Keratinocyte (primary cell): ENCODE measurements at places on chromosomes 2 and 18.

DNA sequence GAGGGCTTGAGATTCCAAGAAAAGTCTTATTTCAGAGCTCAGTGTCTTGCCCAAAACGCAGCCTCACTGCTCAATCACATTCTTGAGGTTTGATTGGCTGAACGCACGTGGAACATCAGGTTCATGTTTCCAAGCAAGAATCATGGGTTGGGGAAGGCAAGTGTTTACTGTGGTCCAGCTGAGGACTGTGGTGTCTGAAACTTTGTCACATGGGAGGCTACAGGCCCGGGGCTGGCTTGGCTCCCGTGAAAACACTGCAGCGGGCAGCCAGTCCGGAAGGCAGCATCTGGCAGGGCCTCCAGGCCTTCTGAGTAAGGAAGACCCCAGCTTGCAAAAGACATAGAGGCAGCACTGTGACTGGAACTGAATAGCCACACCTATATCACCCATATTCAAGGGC, 84.7 kb downstream of the POLR1A start:
- no peaks in the 10 kb centered on the region for H3K27me3 ChIP-seq
- peaks cover 1% of the 10 kb centered on the region for H3K36me3 ChIP-seq
- no peaks in the 10 kb centered on the region for H3K4me1 ChIP-seq
- H3K4me3 ChIP-seq, result no peak overlapping the region

DNA sequence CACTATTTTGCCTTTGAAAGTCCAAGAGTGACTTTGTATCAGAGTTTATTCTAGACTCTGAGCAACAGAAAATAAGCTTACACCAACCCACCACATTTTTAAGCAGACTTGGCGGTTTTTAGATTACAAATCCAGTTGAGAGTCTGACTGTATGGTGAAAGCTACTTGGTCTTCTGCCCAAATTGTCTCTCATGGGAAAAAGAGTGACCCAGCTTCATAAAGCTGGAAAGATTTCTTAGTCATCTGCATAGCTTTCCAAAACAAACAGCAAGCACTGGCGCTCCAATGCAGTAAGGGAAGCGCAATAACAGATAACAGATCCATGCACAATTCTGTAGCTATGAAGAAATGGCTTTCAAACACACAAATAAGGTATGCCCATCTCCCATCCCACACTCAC, 7.1 kb downstream of the DSG1 start:
- DNase-seq, result no peak
- H3K36me3 ChIP-seq, result no peaks in the 10 kb centered on the region
- H3K27me3 ChIP-seq, result no peaks in the 10 kb centered on the region
- no peak overlapping the region for H3K4me3 ChIP-seq
- H3K27ac ChIP-seq, result no peak overlapping the region

- H3K36me3 ChIP-seq, result no peaks in the 10 kb centered on the region
- no peak overlapping the region for H3K4me3 ChIP-seq
- DNase-seq, result no peak
- H3K27ac ChIP-seq, result no peak overlapping the region
These were observed 201.1 kb downstream of the MGAT5 start for GRCh38 chr2:134454931-134455330.

DNA sequence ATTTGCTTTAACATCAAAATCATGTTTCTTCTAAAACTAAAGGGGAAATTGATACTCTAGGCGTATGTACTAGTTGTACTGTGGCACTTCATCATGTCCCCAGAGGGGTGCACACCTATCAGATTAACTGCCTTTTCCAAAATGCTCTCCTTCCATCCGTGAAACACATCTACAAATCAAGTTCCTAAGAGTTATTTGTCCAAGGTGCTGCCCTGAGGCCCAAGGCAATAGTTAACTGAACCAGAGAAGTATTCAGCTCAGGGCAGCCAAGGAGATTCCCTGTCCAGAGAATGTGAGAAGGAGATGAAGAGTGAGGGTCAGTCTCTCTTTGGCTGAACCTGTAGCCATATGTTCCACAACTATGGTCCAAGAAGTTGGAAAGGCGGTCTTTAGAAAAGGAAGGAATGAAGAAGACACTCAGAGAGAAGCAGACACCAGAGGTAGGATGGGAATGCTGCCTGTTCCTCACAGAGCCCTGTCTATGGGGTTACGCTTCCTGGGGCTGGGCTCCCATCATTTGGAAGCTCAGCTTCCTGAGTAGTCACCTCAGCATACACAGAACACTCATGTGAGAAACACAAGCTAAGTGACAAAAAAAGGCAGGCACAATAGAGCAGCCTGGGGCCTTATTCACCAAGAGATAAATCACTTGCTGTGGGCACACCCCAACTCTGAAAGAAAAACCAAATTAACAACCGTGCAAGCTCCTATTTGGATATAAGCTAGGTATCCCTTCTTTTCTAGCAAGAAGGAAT, 55.6 kb downstream of the ANKRD44 start:
- no peaks in the 10 kb centered on the region for H3K27me3 ChIP-seq
- no peak overlapping the region for H3K4me3 ChIP-seq
- H3K4me1 ChIP-seq, result no peaks in the 10 kb centered on the region
- no peak overlapping the region for H3K27ac ChIP-seq
- DNase-seq, result no peak
- H3K36me3 ChIP-seq, result no peaks in the 10 kb centered on the region

- peaks cover 16% of the 10 kb centered on the region for H3K4me1 ChIP-seq
- no peaks in the 10 kb centered on the region for H3K36me3 ChIP-seq
- H3K4me3 ChIP-seq, result no peak overlapping the region
- H3K27ac ChIP-seq, result no peak overlapping the region
These were observed 4.7 kb downstream of the DGKD start for GRCh38 chr2:233358947-233359346.

- no peak overlapping the region for H3K4me3 ChIP-seq
- DNase-seq, result no peak
- H3K4me1 ChIP-seq, result no peaks in the 10 kb centered on the region
- H3K27me3 ChIP-seq, result no peaks in the 10 kb centered on the region
- H3K36me3 ChIP-seq, result no peaks in the 10 kb centered on the region
These were observed 22.3 kb downstream of the RNF125 start for GRCh38 chr18:32040936-32041335.

DNA sequence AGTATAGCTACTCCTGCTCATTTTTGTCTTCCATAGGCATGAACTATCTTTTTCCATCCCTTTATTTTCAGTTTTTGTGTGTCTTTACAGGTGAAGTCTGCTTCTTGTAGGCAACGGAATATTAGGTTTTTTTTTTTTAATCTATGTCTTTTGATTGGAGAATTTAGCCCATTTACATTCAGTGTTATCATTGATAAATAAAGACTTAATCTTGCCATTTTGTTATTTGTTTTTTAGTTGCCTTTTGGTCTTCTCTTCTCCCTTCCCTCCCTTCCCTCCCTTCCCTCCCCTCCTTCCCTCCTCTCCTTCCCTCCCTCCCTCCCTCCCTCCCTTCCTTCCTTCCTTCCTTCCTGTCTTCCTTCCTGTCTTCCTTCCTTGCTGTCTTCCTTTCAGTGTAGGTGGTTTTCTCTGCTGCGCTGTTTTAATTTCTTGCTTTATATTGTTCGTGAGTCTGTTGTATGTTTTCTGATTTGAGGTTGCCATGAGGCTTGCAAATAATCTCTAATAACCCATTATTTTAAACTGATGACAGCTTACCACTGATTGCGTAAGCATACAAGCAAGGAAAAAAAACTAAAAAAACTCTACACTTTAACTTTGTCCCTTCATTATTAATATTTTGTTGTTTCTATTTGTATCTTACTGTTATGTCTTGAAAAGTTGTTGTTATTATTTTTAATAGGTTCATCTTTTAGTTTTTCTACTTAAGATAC, 353.8 kb downstream of the PARD3B start:
- H3K27ac ChIP-seq, result no peak overlapping the region
- no peak for DNase-seq
- H3K4me1 ChIP-seq, result peaks cover 9% of the 10 kb centered on the region

GRCh38 chr2:168311261-168311910, 64.0 kb upstream of the STK39 start:
- no peak for DNase-seq
- no peaks in the 10 kb centered on the region for H3K27me3 ChIP-seq
- H3K4me1 ChIP-seq, result no peaks in the 10 kb centered on the region
- no peak overlapping the region for H3K27ac ChIP-seq
- H3K36me3 ChIP-seq, result no peaks in the 10 kb centered on the region

DNA sequence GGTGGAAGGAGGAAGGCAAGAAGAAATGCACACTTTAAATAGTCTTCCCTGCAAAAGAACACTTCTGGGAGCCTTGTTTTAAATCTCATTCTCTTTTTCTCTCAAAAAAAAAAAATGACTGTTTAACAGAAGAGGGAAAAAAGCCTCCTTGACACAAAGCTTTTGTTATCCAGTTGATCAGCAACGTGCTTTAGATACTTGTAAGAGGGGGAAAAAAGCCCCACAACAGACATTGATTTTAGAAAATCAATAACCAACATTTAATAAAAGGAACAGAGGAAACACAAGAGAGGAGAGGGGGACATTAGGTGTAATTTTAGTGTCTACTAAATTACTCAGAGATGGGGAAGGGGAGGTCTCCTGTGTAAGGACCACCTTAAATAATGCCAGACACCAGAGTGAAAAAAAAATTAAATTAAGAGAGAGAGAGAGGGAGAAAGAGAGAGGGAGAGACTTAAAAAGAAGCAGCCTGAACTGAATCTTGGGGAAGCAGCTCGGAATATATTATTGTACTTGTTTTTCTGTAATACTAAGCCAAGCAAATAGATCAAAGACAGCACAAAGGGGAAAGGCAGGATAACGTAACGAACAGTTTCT, 4.7 kb downstream of the ZEB2 start:
- H3K36me3 ChIP-seq, result no peaks in the 10 kb centered on the region
- peaks cover 5% of the 10 kb centered on the region for H3K4me1 ChIP-seq
- no peak overlapping the region for H3K4me3 ChIP-seq
- peaks cover 97% of the 10 kb centered on the region for H3K27me3 ChIP-seq
- DNase-seq, result no peak
